ENCODE measurements at places on chromosomes 1 and 21. TPM values are rescaled to one million over a fixed set of nuclear protein-coding genes. Genes with fewer than 3 reads are reported as not detected.

EFHD2 gene
- total RNA-seq: 32.2 TPM

DCST2 gene
- total RNA-seq: 2.4 TPM

PLD5 gene
- total RNA-seq: 5.1 TPM

AGT gene
- not detected for total RNA-seq

GJA8 gene
- not detected for total RNA-seq

FCGR1A gene
- total RNA-seq: not detected

FMO3 gene
- not detected for total RNA-seq

FHL3 gene
- total RNA-seq: 30.0 TPM

NUDT4B gene
- 9.4 TPM for total RNA-seq

KRTAP6-1 gene
- not detected for total RNA-seq

C1orf105 gene
- total RNA-seq: not detected

TMEM82 gene
- not detected for total RNA-seq

GPR25 gene
- not detected for total RNA-seq

KIF2C gene
- 11.2 TPM for total RNA-seq

LYST gene
- 31.8 TPM for total RNA-seq

BMP8B gene
- total RNA-seq: not detected

YARS1 gene
- total RNA-seq: 39.7 TPM

SPATA6 gene
- total RNA-seq: 5.5 TPM

SH2D5 gene
- not detected for total RNA-seq

FCER1G gene
- 0.39 TPM for total RNA-seq

C1QC gene
- total RNA-seq: not detected

SLC44A3 gene
- 20.0 TPM for total RNA-seq

ADCY10 gene
- total RNA-seq: under 0.01 TPM

TNN gene
- under 0.01 TPM for total RNA-seq

LENEP gene
- total RNA-seq: 3.9 TPM

TMEM240 gene
- 2.1 TPM for total RNA-seq

OR2L2 gene
- not detected for total RNA-seq

OR2T33 gene
- total RNA-seq: 0.54 TPM

TMEM125 gene
- not detected for total RNA-seq

HES3 gene
- not detected for total RNA-seq

SHE gene
- under 0.01 TPM for total RNA-seq

TNFRSF8 gene
- total RNA-seq: not detected

TNFRSF14 gene
- 5.4 TPM for total RNA-seq

ZFYVE9 gene
- total RNA-seq: 30.6 TPM

S100A7A gene
- total RNA-seq: not detected

REN gene
- not detected for total RNA-seq

LCE1C gene
- total RNA-seq: not detected

IFI44 gene
- under 0.01 TPM for total RNA-seq

CNR2 gene
- not detected for total RNA-seq

HTR6 gene
- total RNA-seq: not detected

TMEM63A gene
- 1.2 TPM for total RNA-seq

LRRC71 gene
- not detected for total RNA-seq

FCRL6 gene
- total RNA-seq: not detected

ZMYM1 gene
- 10.6 TPM for total RNA-seq

MR1 gene
- 25.9 TPM for total RNA-seq

GFI1 gene
- total RNA-seq: under 0.01 TPM

RAB25 gene
- total RNA-seq: 62.4 TPM

INAVA gene
- 2.4 TPM for total RNA-seq

RHD gene
- total RNA-seq: not detected
